IPS DF 19.7 (cell line): ENCODE measurements at places on chromosomes 4 and X.

DNA sequence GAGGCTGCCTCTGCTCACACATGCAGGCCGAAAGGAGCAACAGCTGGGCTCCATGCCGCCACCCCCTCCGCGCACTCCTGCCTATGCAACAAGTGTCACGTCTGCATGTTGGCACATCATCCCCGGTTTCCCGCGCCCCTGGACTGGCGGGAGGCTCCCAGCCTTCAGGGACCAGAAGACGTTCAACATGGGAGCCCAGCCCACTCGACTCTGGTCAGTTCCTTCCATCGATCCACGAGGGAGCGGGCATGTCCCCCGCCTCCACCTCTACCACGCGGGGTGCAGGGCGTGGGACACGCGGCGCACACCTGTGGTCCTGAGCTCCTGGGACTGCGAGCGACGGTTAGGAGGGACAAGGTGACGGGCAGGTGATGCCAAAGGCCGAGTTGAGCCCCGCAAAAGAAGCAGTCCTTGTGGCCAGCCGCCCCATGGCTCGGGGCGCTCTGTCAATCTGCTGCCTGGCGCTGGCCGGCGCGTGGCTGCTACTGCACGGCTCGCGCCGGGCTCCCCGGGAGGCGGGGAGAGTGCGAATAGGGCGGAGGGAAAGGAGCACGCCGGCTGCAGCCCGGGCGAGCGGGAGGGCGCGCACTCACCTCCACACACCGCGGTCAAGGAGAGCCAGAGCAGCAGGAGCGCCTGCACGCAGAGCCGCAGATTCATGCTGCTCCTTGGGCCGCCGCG lies 645 bp downstream of the APLN start:
- DNase-seq = no peak

- DNase-seq = no peak
Observed at GRCh38 chrX:78213331-78213730, 73.9 kb upstream of the TAF9B start.

DNA sequence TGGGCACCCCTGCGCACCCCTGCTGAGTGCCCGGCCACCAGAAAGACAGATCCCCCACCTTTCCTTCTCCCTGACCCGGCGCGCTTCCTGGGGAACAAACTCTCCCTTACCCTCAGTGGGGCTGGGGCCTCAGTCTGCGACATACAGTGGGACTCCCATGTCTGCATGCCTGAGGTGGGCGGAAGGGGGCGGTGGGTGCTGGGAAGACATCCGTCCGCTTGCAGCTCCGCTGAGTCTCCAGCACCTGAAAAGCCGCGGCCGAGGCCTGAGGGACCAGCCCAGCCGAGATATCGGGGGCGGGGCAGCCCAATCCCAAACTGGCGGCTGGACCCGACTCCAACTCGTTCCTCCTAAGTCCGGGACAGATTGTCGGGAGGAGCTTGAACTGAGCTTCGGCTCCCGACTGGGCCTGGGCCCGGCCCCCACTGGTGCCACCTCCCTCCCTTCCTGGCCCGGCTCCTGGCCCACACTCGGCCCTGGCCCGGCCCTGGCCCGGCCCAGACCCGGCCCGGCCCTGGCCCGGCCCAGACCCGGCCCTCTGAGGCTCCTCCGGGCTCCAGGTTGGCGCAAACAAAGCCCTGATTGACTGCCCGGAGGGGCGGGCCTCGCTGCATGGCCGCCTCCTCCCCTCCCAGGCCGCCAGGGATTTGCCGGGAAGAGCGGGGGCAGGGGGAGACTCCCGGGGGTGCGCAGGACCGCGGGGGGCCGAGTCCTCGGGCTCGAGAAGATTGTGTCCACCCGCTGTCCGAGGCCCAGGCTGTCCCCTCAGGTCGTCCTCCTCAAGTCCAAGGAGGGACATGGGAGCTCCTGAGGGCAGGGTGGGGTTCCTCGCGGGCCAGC lies 877 bp upstream of the SLC16A2 start:
- no peak for DNase-seq

DNA sequence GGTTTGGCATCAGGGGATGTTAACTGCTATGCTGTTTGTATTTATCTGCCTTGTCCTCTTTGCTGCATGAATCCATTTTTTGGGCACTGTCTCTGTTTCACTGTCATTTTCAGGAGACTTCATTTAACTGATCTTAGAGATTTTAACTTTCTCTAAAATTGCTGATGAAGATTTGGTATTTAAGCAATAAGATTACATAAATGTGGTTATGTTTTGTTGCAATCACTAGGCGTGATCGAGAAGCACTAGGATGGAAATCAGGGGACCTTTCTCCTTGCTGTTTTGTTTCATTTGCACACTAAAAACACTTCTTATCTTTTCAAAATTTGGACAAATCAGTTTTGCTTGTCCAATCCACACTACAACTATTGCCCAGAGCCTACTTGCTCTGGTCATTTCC lies 15.4 kb downstream of the CXCL2 start:
- DNase-seq = no peak

GRCh38 chrX:13047759-13048158 lies 3.3 kb upstream of the FAM9C start:
- DNase-seq = no peak

GRCh38 chr4:26885912-26886274 lies 25.3 kb downstream of the STIM2 start:
- DNase-seq = no peak

DNA sequence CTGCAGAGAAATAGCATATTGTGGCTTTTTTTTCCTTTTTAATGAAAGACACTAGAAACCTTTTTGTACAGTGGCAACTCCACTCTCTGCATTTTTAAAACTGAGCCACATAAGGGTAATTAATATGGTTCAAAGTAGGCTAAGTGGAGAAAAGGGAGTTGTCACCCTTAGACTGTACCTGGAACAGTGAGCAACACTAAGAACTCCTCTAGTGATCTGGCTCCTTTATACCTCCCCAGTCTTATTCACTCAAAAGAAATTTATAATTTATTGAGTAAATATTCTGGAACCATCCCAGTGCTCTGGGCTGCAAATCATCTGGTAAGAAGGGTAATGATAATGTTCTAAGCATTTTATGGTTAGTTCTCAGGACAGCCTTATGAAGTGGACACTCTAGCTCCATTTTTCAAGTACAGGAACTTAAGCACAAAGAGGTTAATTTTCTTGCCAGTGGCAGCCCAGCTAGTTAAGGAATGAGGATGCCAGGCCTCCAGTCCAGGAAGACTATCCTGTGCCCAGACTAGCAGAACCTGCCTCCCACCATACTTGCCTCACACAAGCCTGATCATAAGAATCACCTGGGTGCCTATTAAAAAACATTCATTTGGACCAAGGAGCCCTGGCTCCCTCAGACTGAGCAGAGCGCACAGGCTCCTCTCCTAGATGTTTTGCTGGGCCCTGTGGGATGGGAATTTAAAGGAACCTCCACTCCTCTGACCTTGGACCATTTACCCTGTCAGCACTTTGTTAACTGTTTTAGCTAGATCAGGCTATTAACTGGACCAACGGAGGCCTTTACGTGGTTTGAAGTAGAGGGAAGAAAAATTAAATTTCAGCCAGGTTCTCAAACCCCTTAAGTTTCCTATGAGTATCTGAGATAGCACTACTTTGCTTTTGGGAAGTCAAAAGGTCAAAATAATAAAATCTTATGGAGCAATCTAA lies 102.6 kb downstream of the PDE5A start:
- DNase-seq = no peak

DNA sequence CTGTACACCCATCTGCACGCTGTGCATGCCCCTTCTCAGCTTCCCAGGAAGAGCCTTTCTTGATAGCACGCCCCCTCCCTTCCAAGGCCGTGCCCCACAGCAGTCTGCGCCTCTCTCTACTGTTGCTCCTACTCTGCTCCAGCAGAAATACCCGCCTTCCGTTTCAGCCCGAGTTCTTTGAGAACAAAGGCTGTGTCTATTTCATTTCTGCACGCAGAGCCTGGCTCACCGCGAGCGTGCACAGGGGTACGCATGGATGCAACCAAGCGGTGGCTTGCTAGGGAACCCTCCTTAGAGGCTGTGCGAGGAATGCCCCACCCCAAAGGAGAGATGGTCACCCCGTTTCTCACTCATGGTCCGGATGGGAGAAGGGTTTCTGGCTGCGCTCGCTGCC lies 485 bp downstream of the AADAT start:
- DNase-seq = no peak

- no peak for DNase-seq
Observed at GRCh38 chrX:84453351-84454246, 48.7 kb downstream of the HDX start.

GRCh38 chr4:2045518-2045951 lies 13.6 kb upstream of the NAT8L start:
- DNase-seq = no peak

DNA sequence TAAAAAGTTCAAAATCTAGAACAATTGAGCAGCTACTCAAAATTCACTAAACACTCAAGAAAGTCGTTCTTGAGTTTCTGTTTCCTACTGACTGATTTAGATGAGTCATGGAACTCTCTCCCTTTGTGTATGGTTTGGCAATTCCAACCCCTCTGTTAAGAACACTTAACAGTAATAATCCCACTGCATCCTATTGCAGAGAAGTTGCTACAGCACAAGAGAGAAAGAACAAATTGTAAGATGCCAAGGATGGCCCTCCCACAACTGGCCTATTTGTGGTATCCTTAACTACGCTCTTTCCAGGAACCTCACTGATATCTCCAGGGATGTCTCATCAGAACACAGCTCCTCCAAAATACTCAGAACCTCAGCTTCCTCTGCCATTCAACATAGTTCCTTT lies 701.8 kb upstream of the TENM3 start:
- no peak for DNase-seq

DNA sequence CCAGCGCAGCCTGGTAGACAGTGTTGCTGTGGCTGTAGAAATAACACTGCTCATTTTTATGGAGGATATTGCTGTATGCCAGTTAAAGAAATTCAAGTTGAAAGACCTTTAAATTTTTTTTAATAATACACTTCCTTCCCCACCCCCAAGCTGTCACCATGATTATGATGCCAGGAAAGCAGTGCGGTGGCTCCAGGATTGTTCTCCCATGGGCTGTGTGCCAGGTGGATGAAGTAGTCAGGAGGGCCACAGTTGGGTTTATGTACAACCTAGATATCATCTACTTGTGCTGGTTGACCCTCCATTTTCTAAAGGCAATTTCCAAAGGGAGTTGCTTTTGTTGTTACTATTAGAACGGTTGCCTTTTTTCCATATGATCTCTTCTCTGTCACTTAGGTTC lies 136.6 kb downstream of the AFF1 start:
- DNase-seq = no peak

DNA sequence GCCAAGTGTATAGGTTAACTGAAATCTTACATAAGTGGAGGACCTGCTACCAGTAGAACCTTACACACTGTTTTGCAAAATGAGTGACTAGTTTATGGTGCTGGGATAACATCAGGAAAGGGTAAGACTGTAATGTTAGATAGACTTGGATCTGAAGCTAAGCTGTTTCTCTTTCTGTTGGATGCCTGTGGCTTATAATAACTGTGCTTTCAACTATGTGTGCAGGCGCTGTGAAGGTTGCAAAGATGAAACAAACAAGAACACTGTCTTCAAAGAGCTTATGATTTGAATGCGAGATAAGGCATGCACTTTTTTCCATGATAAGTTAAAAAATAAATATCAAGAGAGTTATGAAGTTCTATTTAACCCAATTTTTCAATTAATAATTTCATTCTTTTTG lies 34.5 kb upstream of the LCORL start:
- DNase-seq = no peak

DNA sequence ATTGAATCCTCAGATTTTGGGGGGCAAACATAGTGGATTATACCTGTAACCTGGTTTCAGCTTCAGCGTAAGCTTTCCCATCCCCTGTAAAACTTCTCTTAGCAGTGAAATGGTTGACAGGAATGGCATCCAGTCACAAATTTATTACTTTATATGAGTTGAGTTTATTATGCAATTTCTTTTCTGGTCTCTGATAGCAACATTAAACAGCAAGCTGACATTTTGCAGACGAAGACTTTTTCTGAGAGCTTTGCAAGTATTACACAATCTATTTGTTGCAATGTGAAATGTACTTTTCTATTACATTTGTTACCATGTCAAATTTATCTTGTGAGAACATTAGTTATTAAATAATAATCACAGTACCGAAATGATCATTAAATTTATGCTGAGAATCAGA lies 60.6 kb downstream of the GSPT2 start:
- DNase-seq = no peak

DNA sequence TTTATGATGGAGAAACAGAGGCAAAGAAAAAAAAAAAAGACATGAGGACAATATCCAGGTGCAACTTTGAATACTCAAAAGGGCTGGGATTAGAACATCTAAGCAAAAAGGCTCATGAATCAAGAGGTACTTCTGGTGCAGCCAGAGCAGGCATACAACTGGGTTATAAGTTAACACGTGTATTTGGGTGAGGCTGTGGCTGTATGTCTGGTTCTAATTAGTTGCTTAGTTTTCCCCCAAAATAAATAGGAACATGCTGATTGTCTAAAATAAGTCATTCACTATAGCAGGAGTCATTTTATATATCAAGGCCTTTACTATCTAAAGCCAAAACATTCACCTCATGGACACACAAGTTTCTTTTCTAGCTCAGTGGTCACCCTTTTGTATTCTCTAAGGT lies 20.2 kb downstream of the NHS start:
- DNase-seq = no peak

DNA sequence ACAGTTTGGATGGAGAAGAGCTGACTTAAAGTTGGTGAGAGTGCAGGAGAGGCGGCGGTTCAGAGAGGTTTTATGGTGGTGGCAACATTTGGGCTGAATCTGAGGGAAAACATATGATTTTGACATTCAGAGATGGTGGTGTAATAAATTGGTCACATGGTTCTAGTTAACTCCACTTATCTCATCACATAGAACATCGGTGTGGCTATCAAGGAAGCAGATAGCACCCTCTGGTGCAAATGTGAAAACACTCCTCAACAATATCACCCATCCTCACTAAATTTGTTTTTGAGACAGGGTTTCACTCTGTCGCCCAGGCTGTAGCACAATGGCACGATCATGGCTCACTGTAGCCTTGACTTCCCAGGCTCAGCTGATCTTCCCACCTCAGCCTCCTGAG lies 28.8 kb downstream of the SUPT20HL2 start:
- no peak for DNase-seq

DNA sequence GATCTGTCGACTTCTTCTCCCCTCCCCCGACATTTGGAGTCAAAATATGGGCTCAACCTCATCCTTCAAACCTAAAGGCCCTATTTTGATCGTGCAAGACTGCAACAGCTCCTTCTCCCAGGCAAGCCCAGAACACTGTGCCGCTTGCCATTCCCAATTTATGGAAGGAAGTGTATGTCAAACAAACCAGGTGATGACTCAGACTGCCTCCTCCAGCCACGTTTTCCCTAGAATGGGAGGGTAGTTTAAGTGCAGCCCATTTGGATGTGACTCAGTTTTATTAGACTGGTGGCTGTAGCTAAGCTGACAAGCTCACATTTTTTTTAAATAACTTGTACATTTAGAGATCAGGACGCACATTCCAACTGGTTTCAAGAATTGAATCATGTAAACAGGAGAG lies 570.4 kb upstream of the DIPK2B start:
- no peak for DNase-seq

- DNase-seq = no peak
Observed at GRCh38 chr4:159240687-159241086, 137.8 kb downstream of the RAPGEF2 start.

GRCh38 chr4:58767598-58767997 lies 1657.4 kb upstream of the IGFBP7 start:
- DNase-seq = no peak
